T47D (cell line): ENCODE measurements at places on chromosomes 7 and 10.
A peak's percentile ranks its signal among the peaks of the same experiment; 100 is the strongest.

DNA sequence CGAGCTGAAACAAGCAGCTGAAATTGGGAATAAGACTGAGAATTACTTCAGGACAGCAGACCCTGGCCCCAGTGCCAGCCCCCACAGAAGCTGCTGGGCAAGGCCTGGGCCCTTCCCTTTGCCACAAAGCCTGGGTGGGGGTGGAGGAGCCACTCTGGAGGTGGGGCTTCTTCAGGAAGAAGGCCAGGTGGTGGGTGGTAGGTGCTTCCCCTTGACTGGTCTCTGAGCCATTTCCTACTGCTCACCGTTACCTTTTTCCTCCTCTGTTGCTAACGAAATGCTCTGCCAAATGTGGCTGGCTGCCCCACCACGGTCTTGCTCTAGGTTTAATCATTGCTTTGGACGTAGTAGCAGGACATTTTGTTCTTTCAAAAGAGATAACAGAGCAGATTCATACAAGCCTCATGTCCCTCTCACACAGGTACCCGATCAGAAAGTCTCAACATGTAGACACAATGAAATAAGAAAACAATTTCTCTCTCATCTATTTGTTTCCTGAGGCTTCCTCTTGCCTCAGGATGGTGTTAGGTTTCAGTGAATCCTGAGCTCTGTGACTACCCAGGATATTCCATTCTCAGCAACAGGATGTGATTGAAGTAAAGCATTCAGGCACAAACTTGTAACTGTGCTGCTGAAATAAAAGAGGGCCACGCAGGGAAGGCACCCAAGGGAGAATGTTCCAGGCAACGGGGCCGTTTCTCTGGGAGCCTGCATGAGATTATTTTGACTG is 66.5 kb downstream of the WDR11 start:
- peak; percentile 23 for DNase-seq

DNA sequence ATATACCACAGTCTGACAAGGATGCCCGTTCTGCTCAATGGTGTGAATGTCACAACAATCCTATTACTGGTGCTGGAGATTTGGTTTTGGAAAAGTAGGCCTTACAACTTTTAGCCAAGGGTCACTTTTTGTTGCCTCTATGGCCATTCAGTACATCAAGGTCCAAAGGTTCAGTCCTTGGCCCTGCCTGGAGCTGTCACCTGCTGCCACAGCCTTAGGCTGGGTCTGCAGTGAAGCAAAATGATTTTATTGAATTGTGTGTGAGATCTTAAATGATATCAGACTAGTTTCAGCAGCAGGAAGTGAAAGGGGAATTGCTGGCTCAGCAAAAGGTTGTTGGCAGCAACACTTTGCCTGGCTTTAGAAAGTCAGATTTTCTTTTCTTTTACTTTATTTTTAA is 427.6 kb downstream of the THSD7A start:
- no peak for DNase-seq

- DNase-seq = no peak
Observed at GRCh38 chr7:24197852-24198251, 86.1 kb upstream of the NPY start.

GRCh38 chr10:22615819-22616499 is 98.4 kb downstream of the PIP4K2A start:
- DNase-seq = peak; percentile 33

- DNase-seq = no peak
Observed at GRCh38 chr7:17651863-17652385, 288.4 kb downstream of the SNX13 start.

- DNase-seq = no peak
Observed at GRCh38 chr10:128871671-128872231, 595.3 kb upstream of the MGMT start.

DNA sequence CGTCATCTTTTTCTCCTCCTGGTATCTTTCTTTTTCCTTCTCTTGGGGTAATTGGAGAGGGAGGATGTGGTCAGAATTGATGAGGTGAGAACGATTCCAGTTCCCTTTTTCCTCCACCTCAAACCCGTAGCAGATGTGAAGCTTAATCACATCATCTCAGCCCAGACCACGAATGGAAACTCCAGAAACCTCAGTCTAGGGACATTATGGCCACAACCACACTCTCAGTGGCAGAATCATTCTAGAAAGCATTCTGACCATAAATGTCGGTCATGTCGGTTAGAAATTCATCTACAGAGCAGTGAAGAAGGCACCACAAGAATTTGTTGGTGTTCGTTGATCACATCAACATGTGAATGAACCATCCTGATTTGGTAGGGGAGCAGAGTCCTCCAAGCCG is 78.7 kb downstream of the GATA3 start:
- DNase-seq = no peak

DNA sequence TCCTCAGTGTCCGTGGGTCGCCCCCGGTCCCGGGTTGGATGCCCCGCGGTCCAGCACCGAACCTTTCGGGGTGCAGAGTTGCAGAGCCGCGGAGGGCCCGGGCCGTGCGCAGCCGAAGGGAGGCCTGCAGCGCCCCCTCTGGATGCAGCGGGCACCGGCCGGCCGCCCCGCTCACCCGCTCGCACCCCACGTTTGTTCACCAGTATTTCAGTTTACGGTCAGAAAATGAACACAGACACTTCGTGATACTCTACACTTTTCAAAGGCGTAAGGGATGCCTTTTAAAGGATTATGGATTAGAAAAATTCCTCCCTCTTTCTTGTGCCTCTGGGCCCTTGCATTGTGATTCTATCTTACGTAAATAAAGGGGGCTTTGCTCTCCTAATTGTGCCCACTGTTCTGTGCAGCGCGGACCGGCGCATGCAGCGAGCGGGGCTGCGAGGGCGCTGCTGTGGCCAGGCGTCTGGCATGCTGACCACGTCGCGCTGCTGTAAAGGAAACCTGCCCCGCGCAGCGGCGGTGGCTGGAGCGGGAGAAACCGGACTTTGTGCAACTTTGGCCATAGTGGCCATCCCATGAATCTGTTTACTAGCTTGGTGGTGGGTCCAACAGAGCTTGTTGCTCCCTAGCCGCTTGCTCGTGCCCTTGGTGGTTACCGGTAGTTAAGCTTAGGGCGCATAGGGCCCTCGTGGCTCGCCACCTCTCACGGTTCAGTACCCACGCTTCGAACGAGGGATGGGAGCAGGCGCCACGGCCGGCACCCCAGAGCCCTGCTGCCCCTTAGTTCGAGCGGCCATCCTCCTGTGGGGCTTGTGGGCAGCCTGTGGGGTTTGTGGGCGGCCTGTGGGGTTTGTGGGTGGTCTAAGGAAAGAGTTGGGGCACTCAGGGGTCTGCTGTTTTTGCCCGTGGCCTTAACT is 739 bp upstream of the MEST start:
- DNase-seq = no peak

DNA sequence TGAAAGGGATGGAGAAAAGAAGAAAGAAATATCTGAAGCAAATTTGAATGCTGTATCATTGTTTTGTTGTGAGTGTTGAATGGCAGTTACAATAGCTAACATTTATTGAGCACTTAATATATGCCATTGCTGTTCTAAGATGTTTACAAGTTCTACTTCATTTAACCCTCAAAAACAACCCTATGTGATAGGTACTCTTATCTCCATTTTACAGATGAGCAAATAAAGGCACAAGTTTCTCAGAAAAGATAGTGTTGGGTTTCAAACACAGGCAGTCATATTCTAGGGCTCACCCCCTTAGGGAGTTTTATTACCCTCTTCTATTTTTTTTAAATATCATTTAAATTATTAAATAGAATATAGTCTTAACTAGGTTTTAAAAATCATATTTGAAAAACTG is 8.3 kb upstream of the ELAPOR2 start:
- no peak for DNase-seq

- DNase-seq = no peak
Observed at GRCh38 chr7:22823142-22823497, 471 bp upstream of the TOMM7 start.

DNA sequence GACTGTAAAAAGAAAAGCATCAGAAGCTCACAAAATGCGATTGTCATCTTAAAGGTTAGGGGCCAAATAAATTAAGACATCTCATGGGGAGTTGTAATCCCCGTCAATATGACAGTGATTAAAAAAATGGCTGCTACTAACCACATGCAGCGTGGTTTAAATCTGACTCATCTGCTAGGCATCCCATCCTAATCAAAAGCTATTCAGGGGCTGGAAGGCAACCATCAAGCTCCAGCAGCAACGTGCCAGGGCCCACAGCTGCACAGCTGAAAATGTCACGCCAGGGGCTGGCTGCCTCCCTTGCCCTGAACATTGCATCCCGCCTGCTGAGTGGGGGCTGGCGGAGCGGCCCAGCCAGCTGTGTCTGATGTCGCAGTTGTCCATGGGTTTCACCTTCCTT is 66.3 kb upstream of the FRMD4A start:
- no peak for DNase-seq

DNA sequence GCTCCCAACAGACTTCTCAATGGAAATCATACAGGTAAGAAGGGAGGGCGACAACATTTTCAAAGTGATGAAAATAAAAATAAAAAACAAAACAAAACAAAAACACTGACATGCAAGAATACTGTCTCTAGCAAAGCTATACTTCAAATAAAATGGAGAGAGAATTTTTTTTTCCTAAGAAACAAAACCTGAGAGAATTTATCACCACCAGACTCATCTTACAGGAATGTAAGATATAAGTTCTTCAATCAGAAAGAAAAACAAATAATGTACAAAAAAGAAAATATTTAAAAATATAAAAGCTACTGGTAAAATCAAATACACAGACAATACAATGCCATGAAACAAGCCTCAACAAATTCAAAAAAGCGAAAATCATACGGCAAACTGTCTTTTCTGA is 113.2 kb downstream of the NRBF2 start:
- no peak for DNase-seq

DNA sequence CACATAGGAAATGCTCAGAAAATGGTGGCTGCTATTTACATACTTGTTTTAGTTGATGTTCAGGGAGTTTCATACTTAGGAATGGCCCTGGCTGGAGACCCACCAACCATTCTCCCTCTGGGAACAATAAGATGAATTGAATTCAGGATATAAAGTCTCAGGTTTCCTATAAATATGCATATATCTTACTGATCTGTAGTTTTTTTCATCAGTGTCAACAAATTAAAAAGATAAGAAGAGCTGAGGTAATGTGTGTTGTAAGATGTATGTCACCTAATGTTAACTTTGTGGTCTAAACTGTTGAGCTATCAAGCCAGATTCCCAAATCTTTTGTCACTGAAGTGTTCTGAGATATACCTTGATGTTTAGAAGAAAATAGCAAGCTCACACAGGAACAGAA is 457.5 kb downstream of the MAGI2 start:
- DNase-seq = no peak

GRCh38 chr10:33643042-33643441 is 308.6 kb upstream of the NRP1 start:
- DNase-seq = no peak

GRCh38 chr7:129771201-129771927 is 159.8 kb downstream of the NRF1 start:
- no peak for DNase-seq

GRCh38 chr7:88218429-88218745 is 1.5 kb downstream of the SRI start:
- DNase-seq = no peak

DNA sequence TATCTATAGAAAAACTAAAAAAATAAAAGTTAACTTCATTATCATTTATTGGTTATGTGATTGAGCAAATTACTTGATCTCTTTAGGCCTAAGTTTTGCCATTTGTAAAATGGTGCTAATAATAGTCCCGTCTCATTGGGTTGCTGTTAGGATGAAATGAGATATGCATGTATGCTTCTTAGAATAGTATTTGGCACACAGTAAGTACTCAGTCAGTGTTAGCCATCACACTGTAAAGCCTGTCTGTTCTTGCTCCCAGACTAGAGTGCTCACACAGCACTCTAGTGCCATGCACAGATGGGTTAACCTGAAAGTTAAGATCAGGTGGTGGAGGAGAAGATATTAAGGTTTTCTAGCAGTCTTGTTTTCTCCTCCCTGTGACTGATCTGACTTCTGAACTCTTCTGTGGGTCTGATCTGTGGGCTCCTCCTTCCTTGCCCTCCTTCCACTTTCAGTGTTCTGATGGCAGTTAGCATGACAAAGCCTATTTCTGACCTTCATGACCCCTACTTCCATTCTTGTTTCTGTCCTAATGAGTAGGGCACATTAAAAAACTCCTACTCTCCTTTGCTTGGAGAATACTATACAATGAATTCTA is 167.5 kb downstream of the RNLS start:
- no peak for DNase-seq

DNA sequence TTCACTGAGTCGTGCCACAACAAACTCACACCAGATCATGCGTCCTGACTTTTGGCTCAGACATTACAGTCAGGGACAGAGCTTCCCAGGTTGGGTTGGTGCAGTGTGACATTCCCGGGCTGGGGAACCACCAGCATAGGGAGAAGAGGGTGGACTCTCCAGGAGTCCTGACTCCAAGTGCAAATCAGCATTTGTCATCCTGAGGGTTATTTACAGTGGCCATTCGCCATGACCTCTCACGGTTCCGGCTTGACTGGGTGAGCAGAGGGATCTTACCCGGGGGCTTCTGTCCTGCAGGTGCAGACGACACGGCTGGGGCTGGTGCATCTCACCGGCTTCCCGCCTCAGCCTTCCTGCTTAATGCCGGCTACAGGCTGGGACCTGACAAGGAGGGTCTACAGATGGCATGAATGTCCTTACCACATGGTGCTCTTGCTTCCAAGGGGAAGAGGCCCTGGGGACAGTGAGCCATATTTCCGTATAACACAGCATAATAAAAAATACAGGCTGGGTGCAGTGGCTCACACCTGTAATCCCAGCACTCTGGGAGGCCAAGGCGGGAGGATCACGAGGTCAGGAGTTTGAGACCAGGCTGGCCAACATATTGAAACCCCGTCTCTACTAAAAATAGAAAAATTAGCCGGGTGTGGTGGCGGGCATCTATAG is 12.5 kb upstream of the INTS1 start:
- DNase-seq = peak; percentile 86

DNA sequence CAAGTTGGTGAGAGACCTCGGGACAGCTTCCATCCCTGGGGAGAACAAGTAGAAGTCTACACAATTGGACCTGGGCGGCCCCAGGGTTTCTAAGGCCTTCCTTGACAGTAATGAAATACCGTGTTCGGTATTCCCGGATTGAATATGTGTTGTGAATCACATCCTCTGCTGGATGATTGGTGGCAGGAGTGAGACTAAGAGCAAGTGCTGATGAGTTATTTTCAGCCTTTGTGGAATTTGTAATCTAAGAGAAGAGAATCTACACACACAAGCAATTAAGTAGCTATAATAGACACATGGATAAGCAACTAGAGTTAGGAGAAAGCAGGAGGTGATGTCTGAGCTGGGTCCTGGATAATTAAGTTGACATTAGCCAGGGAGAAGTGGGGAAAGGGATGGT is 64.8 kb upstream of the VWC2 start:
- no peak for DNase-seq

DNA sequence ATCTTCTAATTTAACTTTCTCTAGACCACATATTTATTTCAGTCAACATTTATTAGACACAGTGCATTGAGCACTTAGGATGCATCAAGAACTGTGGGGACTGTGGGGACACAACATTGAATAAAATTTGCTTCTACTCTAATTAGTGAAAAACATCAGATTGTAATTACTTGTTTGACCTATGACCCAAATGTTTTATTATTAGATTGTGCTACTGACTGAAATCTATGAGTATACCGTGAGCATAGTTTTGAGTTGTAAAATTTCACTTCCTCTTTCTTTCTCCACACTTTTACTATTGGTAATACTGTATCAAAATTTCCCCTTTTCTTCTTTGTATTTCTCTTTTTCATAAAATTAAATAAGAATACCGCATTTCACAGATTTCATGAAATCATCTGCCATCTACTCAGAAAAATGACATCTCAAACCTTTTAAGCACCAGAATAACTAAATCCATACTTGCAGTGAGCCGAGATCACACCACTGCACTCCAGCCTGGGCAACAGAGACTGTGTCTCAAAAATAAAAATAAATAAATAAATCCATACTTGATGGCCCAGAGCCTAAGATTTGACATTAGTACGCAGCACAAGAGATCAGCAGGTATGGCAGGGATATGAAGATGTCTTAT is 25.4 kb upstream of the INPP5F start:
- DNase-seq = no peak
